ENCODE measurements at places on chromosomes 12 and 14.
A peak's percentile ranks its signal among the peaks of the same experiment; 100 is the strongest.

GRCh38 chr14:67571275-67571990, 28.6 kb downstream of the PIGH start:
- DNase-seq: peak; percentile 69

DNA sequence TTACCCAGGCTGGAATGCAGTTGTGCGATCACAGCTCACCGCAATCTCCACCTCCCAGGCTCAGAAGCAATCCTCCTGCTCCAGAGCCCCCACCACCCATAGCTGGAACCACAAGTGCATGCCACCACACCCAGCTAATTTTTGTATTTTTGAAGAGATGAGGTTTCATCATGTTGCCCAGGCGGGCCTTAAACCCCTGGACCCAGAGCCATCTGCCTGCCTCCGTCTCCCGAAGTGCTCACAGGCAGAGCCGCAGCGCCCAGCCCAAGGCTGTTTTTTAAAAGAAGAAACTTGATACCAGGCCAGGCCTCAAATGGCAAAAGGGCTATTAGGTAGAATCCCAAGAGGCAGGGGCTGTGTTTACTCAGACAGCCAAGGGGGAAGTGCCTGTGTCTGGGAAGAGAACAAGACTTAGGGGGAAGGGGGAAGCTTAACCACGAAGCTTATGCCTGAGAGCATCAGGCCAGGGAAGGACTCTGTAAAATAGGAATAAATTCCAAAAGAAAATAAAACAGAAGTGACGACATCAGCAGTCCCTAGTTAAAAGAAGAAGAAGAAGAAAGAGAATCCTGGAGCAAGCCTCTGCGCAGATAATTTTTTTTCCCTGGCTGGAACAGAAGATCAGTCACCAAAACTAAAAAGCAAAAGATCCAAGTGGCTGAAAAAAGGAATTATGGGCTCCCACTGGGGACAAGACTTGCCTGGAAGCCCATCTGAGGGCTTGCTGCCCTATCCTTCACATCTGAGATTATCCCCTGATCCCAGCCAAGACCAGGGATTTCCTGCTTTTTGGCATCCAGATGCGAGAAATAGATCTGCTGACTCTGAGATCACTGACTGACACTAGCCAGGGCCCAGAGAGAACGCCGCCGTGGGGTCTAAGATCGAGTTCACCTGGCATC, 170.5 kb downstream of the NDUFA12 start:
- no peak for DNase-seq

GRCh38 chr14:32571995-32572866, 243.1 kb downstream of the AKAP6 start:
- no peak for DNase-seq

GRCh38 chr12:54631551-54631950, 3.1 kb downstream of the LACRT start:
- no peak for DNase-seq

DNA sequence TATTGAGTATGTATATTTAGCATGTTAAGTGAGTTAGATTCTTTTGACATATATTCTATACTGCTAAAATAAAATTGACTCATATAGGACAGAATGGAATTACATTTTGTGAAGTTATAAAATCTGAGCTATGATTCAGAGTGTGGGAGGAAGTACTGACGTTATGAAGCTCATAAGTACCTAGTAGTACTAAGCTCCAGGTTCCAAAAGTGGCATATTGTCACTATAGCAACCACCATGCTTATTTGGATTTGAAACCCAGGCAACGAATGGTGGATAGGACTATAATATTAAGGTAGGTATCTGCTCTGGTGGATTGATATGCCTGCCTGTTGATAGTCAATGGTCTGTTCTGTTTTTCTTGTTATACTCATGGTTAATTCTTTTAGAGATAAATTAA, 2.2 kb upstream of the FBXO33 start:
- DNase-seq: no peak

- peak; percentile 37 for DNase-seq
These were observed 139.2 kb downstream of the KIF26A start for GRCh38 chr14:104277416-104278213.

GRCh38 chr14:92199763-92200162, 78.0 kb downstream of the CPSF2 start:
- no peak for DNase-seq

GRCh38 chr14:35155962-35156361, 33.6 kb downstream of the PRORP start:
- DNase-seq: no peak

DNA sequence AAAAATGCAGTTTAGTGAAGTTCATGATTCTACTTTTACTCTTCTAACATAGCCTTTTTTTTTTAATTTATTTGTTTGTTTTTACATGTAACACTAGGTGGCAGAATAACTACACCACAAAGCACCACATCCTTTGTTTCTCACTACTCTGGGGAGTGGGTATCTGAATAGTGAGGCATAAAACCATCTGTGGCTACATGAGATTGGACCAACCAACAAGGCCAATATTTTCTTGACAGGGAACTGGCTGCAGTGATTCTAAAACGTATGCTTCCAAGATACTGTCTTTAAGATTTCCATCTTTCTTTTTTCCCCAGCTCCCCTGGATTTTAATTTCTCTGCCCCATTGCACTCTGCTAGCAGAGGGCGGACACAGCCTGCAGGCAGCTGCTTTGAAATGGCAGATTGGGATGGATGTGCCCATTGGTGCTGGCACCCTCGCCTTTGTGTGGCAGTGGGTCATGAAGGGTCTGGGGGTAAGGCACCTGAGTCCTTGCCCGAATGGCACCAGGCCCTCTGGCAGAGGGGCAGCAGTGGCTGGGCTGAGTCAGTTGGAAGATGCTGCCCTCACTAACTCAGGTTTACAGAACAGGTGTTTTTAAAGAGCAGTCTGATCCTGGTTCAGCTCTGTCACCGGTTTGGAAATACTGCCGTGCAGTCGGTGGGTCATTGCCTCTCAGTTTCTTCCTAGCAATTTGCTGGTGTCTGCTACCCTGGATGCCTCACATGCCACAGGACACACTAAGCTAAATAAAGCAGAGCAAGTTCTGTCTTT, 429.1 kb downstream of the RAD51B start:
- no peak for DNase-seq

GRCh38 chr14:97290977-97291376, 493.8 kb downstream of the VRK1 start:
- no peak for DNase-seq

DNA sequence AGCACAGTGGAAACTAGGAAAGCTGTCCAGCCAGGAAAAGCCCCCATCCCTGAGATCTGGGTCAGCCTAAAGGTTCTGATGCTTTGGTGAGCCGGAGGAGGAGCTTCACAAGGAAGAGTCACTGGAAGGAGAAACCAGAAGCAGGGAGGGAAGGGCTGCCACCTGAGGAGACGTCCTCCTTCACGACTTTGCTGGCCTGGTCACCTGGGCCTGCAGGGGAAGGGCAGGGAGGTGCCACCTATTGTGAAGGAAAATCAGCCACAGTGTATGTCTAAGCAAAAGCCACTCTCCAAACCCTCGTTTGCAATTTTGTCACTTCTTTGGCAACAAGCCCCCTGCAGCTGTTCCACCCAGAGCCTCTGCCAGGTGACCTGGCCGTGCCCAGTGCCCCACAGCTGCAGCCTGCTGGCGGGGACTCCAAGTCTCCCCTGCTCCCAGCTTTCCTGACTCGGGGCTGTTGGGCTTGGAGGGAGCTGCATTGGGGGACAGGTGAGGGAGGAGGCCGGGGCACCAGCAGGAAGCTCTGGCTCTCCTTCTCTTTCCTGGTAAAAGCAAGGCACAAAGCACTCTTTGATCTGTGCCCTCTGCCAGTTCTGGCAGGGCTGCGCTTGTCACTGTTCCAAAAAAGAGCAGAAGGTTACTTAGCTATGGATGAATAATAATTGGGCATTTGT, 120.9 kb upstream of the BCL2L14 start:
- DNase-seq: peak; percentile 67

- DNase-seq: peak; percentile 46
These were observed 5.0 kb upstream of the DDX47 start for GRCh38 chr12:12807970-12808702.

DNA sequence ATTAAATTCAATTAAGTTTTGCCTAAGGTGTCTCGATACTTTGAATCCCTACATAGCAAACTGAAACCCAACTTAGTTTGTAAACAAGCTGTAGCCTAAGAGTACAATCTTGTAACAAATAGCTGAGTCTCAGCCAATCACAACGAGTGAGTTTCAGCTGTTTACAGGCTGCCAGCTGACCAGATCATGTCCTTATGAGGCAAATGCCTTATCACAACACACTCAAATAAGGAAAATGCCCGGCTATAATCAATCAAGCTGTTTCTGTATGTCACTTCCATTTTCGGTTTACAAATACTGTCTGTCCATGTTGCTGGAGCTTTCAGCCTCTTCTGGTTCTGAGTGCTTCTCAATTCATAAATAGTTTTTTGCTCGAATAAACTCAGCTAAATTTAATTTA, 943.8 kb downstream of the SLC16A7 start:
- DNase-seq: no peak

DNA sequence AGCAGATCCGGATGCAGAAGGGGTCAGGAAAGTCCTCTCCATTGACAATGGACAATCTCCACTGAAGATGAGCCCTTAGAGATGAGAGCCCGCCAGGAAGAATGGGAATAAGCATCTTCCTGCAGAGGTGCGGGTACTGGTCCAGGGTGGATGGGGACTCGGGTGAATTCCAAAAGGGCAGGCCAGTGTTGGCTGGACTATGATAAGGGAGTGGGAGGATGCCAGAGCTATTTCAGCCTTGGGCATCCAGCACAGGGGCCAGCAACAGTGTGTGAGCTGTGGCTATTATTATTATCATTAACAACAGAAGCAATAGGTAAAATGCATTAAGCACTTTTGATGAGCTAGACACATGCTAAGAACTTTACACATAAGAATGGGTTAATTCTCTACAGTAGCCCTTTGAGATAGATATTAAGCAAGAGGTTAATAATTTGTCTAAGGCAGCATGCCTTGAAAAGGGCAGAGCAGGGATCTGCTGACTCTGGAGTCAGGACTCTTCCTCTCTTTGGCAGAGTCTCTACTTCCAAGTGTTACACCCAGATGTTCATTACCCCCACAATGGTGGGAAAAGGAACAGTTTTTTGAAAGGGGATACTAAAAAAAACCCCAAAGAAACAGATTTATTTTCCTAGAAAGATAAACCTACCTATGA, 55.2 kb downstream of the PRICKLE1 start:
- DNase-seq: no peak

GRCh38 chr14:104361921-104362681, 217.5 kb upstream of the C14orf180 start:
- DNase-seq: peak; percentile 13

GRCh38 chr12:111488271-111488670, 82.5 kb downstream of the SH2B3 start:
- no peak for DNase-seq

- DNase-seq: no peak
These were observed 36.0 kb upstream of the SNX6 start for GRCh38 chr14:34665785-34666435.

- no peak for DNase-seq
These were observed 49.6 kb downstream of the ST8SIA1 start for GRCh38 chr12:22284871-22285270.

- no peak for DNase-seq
These were observed 30.6 kb downstream of the AMN start for GRCh38 chr14:102953100-102953499.

DNA sequence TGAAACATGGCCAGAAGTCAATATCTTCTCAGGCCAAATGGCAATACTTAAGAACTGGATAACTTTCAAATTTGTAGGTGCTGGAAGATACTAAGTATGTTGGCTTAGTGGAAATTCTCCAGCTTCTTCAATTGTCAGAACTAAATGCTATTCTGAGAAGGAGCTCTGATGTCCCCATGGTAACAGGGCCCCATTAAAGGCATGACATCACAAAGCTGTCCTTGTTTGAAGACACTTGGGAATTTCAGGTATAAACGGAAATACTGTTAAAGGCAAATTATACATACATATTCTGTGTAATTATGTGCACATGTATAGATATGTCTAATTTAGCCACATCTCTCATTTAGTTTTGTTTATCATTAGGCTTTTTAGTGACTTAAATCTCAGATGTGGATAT, 210.0 kb upstream of the SEL1L start:
- DNase-seq: no peak

GRCh38 chr12:26696048-26696612, 136.9 kb downstream of the ITPR2 start:
- no peak for DNase-seq

DNA sequence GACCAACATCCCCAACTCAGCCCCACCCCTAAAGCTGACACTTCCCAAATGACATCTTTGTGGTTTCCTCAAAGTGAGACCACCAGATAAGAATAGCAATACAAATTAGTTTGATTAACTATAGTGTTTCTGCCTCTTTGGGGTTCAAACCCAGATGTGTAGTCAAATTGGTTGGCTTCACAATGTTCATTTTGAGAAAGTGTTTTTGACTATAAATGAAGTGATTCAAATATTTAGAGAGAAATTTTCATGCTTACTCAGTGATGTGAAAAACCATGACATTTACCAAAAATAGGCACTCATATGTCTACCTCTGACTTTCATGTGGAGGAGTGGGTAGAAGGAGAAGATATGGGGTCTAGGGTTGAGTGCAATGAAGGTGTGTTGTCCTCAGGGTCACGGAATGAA, 218.4 kb downstream of the BCAT1 start:
- DNase-seq: no peak

GRCh38 chr14:78785265-78785664, 615.1 kb downstream of the NRXN3 start:
- no peak for DNase-seq

DNA sequence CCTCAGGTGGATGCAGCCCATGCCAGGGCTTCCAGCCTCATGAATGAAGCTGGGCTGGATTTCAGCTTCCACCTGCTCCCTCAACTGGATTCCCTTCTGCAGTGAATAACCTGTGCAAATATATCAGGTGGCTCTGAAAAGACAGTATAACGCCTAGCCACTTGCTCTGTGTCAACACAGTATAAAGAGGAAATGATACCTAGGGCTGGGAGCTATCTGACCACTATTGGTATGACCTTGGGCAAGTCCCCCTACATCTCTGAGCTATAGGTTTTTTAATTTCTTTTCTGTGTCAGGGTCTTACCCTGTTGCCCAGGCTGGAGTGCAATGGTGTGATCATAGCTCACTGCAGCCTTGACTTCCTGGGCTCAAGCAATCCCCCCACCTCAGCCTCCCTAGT, 19.8 kb downstream of the ISM2 start:
- DNase-seq: no peak

DNA sequence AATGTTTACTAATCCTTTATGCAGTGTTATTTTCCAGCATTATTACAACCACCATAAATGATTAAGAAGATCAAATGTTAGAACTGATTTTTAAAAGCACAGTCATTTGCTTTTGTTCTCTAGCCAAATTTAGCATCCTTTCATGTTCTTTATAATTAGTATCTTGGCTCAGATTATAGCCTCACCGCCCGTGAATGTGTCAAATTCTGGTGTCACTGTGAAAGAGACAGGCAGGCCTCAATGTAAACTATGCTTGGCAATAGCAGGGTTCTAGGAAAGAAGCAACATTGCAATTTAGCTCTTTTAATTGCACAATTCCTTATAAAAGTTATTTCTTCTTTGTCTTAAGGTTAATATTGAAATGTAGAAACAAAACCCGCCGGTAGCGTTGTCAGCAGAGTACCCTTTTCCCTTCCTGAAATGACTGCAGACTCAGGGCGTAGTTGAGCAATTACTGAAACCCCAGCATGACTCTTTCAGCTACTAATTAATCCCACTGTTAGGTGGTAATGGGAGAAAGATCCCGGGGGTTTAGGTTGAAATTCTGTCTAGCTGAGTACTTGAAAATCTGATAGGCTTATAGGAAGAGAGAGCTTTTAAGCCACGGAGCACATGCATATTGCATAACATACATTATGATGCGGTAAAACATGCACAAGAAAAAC, 1600.5 kb upstream of the SEL1L start:
- no peak for DNase-seq

- no peak for DNase-seq
These were observed 12.4 kb downstream of the OAS3 start for GRCh38 chr12:112950701-112951100.

GRCh38 chr12:31206038-31206670, 119.8 kb downstream of the SINHCAF start:
- DNase-seq: no peak
